ENCODE measurements at places on chromosomes 5 and 9. TPM values are rescaled to one million over a fixed set of nuclear protein-coding genes. Genes with fewer than 3 reads are reported as not detected.

Gene DMRTA1
- 0.77 TPM for total RNA-seq

Gene SARDH
- 0.63 TPM for total RNA-seq

Gene ZNF782
- 3.7 TPM for total RNA-seq

Gene PCDHGB2
- total RNA-seq: 8.8 TPM

Gene LRRC19
- total RNA-seq: not detected

Gene CATSPER3
- 0.49 TPM for total RNA-seq

DNA sequence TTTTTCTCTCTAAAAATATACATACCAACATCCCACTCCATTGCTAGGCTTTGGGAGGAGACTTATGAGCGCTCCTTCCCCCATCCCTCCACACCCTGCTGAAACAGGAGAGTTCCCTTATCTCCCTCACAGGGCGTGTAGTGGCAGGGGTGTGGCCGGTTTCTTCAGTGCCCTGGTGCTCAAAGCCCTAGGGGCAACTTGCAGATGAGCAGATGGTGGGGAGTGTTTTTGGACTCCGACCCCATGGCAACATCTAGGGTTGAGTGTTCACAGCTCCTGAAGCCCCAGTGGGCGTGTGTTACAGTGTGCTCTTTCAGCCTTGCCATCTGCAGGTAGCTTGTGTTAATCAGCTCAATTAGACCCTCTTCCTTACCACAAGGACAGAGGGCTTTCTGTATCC lies 409.5 kb downstream of the MAT2B start:
- no peaks in the 10 kb centered on the region for H3K27me3 ChIP-seq
- H3K36me3 ChIP-seq: no peaks in the 10 kb centered on the region
- H3K4me1 ChIP-seq: no peaks in the 10 kb centered on the region
- H3K27ac ChIP-seq: no peak overlapping the region
- H3K4me3 ChIP-seq: no peak overlapping the region

GRCh38 chr9:33466565-33467495 lies 6.9 kb downstream of the NOL6 start:
- H3K27me3 ChIP-seq: no peaks in the 10 kb centered on the region
- peaks cover 7% of the 10 kb centered on the region for H3K4me1 ChIP-seq
- H3K36me3 ChIP-seq: peaks cover 100% of the 10 kb centered on the region
- no peak overlapping the region for H3K4me3 ChIP-seq

DNA sequence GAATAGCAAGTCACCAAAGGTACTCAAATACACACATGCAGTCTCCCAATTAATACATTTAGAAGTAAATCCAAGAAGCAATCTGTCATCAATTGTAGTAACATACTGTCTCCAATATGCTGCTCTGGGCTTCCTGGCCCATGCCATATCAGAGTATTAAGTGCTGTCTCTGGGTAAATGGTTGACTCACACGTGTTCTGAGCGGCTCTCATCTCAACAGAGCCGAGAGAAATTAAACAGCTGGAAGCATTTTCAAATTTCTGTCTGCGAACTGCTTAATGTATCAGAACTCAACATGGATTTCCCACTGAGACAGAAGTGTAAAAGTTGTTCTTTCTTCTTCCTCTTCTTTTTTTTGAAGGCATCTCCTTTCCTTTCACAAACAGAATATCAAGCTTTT lies 247.3 kb upstream of the TAS2R1 start:
- H3K27me3 ChIP-seq: no peaks in the 10 kb centered on the region
- no peak for DNase-seq
- no peak overlapping the region for H3K27ac ChIP-seq

GRCh38 chr9:249025-249424 lies 34.4 kb downstream of the DOCK8 start:
- H3K4me3 ChIP-seq: no peak overlapping the region
- H3K27ac ChIP-seq: no peak overlapping the region
- H3K4me1 ChIP-seq: no peaks in the 10 kb centered on the region
- peaks cover 15% of the 10 kb centered on the region for H3K27me3 ChIP-seq
- no peaks in the 10 kb centered on the region for H3K36me3 ChIP-seq

DNA sequence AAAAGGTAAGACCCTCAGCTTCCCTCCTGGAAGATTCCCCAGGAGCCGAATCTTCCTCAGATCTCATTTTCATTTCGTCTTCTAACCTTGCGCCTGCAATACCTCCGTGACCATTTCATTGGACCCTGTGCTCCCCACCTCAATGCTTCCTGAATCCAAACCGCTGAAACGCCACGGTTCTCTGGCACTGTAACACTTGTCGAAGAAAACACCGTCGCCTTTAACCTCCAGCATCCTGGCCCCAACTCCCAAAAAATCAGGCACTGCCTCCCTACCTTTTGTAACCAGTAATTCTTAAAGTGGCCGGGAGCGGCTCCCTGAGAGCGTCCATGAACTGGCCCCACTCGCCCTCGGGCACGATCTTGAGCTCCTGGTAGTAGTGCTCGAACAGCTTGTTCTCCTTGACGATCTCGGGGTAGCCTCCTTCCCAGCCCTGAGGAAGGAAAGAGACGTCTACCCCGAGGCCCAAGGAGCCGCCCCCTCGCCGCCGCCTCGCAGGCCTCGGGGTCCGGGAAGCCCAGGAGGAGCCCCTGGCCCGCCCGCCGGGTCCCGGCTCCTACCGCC lies 438 bp downstream of the NSUN2 start:
- peak overlapping the region; percentile 89 for H3K4me3 ChIP-seq
- H3K36me3 ChIP-seq: peaks cover 37% of the 10 kb centered on the region
- H3K4me1 ChIP-seq: peaks cover 54% of the 10 kb centered on the region
- peak overlapping the region; percentile 99 for H3K27ac ChIP-seq
- DNase-seq: no peak

GRCh38 chr9:112884721-112885120 lies 6.0 kb downstream of the SLC46A2 start:
- no peak overlapping the region for H3K4me3 ChIP-seq
- no peak for DNase-seq
- H3K27ac ChIP-seq: no peak overlapping the region
- no peaks in the 10 kb centered on the region for H3K4me1 ChIP-seq
- peaks cover 13% of the 10 kb centered on the region for H3K36me3 ChIP-seq

DNA sequence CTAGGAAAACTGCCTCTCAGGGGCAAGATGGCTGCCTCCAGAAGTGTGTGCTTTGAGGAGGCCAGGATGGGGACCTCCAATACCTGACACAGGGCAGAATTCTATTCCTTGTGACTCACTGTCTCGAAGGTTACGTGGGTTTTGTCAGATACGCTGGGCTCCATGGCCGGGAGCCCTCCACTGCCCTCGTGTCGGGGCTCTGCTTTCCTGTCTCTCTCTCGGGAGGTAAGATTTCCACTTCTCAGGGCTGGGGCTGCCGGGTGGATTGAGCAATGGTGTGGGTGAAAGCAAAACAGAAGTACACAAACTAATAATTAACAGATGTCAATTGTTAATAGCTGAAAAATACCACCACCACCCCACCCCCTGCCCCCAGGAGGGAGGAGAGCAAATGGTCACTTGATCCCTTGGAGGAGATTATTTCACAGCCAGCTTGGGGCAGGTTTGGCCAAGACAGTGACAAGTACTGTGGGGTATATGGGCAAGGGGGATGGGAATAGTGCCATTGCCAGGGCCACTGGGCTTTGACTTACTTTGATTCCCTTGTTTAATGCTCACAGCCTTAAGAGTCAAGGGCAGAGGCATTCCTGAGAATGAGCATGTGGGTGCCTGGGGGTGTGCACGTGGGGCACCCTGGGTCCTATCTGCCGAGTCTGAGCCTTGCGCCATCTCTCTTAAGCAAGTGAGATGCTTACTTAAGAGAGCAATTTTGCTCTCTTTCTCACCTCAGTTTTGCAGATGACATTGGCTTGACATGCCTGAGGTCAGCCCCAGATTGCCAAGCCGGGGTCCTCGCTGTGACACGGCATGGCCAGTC lies 28.8 kb upstream of the DAB2IP start:
- H3K4me1 ChIP-seq: peaks cover 81% of the 10 kb centered on the region
- no peak overlapping the region for H3K4me3 ChIP-seq
- no peaks in the 10 kb centered on the region for H3K27me3 ChIP-seq
- H3K36me3 ChIP-seq: no peaks in the 10 kb centered on the region
- peak overlapping the region; percentile 46 for H3K27ac ChIP-seq

DNA sequence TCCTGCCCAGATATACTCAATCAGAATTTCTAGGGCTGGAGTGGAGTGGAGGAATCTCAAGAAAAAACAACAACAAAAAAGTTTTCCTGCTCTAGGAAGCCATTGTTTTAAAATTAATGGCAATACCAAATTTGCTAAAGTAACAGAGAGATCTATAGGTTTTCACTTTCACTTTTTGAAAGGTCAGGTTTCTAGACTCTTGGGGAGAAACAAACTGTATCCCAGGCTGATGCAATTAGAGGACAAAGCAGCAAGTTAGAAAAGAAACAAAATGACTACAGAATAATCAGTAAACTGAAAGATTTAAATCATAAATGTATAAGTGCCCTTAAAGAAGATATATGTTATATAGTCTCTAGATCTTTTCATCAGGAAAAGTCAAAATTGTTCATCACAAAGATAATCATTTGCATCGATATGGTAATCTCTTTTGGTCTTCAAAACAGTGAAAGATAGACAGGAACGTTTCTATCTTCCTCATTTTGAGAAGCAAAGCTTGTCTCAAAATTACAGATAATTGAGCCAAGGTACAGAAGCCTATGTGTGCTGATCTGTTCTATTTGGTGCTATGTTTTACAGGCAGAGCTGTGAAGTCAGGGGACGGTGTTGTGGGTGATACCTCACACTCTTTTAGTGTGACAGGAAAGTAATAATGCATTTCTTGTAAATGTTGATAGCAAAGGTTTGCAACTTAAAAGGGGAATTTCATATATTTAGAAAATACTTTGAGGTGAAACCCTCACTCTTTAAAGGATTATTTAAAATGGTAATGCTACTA lies 1746.6 kb upstream of the C9orf72 start:
- no peak for DNase-seq
- no peaks in the 10 kb centered on the region for H3K36me3 ChIP-seq
- no peaks in the 10 kb centered on the region for H3K4me1 ChIP-seq
- H3K4me3 ChIP-seq: no peak overlapping the region

GRCh38 chr9:129612815-129613519 lies 7.9 kb downstream of the C9orf50 start:
- no peaks in the 10 kb centered on the region for H3K27me3 ChIP-seq
- DNase-seq: no peak
- no peak overlapping the region for H3K4me3 ChIP-seq
- H3K27ac ChIP-seq: peak overlapping the region; percentile 16
- H3K36me3 ChIP-seq: no peaks in the 10 kb centered on the region
- H3K4me1 ChIP-seq: peaks cover 33% of the 10 kb centered on the region

DNA sequence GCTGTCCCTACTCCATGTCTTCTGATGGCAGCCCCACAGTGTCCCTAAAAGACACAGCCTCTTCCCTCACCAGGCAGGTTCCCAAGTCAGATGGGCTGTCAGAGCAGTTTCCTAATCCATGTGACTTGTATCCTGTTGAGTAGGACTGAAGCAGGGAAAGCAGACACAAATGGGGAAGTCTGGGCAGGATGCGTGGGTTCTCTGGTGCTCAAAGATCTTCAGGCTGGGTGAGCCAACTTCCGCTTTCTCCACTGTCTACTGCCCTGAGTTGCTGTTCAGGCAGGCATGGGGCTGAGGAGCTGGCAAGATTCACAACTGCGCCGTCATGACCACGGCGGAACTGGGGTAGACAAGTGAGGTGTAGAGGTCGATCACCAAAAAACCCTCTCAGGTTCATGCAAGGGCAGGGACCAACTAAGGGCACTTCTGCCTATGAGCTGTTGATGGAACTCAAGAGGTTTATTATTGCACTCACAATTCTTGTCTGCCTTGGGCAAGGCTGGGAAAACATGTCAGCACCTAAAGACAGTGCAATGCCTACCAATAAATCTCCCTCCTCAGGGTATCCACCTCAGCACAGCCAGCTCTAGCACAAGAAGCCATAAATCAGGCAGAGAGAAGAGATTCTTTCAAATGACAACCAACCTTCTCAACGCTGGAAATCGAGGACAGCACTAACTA lies 83.4 kb downstream of the RAPGEF1 start:
- H3K36me3 ChIP-seq: no peaks in the 10 kb centered on the region
- peak; percentile 67 for DNase-seq
- peaks cover 94% of the 10 kb centered on the region for H3K4me1 ChIP-seq
- H3K4me3 ChIP-seq: no peak overlapping the region

DNA sequence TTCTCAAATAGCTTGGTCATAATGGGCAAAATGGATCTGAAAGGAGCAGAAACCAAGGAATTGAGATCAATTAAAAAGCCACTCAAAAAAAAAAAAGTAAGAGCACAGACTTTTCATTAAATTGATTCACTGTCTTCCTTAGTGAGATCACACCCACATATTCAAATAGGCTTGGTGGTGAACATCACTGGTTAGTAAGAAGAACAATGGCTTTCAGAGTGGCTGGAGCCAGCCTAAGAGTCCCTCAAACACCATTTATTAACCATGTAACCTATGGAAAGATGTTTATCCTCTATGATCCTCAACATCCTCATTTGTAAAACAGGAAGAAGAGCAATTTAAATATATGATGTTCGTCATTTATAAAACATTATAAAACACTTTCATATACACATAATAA lies 12.4 kb downstream of the CCDC112 start:
- H3K4me3 ChIP-seq: no peak overlapping the region
- no peak overlapping the region for H3K27ac ChIP-seq
- DNase-seq: no peak
- H3K27me3 ChIP-seq: no peaks in the 10 kb centered on the region
- H3K4me1 ChIP-seq: no peaks in the 10 kb centered on the region

DNA sequence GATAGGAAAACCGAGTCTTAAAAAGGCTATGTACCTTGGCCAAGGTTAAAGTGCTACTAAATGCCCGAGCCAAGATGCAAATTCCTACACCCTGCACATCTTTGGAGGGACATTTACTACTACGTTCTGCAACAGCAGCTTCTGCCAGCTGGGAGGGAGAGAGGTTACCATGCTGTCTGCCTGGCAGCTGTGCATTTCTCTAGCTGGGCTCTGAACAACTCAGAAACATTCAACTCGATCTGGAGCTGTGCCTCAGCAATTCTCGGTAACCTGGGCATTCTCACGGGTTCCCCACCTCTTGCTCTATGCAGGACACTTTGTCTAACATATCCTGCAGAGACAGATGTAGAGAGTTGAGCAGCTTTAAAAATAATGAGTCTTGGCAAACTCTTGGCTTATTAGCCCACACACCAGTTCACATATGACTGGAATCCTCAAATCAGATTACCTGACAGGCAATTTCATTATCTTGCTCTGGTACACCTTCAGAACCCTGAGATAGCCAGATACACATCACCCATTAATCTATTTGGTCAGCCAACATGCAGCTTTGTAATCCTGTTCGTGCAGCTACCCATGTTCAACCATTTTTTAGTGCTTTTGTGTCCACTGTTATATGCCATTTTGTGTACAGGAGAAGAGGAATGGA lies 115.8 kb downstream of the EFNA5 start:
- no peaks in the 10 kb centered on the region for H3K36me3 ChIP-seq
- no peaks in the 10 kb centered on the region for H3K27me3 ChIP-seq
- peaks cover 52% of the 10 kb centered on the region for H3K4me1 ChIP-seq

DNA sequence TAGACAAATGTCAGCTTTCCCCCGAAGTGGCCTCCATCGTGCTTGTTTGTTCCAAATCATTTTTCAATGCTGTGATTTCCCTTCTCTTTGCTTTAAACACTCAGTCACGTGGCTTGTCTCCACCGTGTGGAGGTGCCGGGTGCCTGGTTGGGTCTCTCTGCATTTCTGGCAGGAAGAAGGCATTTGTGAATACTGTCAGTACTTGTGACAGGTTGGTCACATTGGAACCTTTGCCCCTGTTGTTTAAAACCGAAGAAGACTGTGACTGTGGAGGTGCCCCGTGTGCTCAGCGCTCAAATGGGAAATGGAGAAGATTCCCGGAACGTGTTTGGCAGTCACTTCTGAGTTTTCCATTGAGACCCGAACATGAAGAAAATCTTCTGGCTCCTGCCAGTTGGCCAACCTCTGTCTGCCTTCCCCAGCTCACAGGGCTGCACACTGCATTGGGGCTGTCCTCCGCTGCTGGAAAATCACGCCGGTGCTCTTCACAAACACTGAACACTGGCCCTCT lies 74.6 kb downstream of the LMNB1 start:
- no peak for DNase-seq
- H3K36me3 ChIP-seq: no peaks in the 10 kb centered on the region
- H3K27me3 ChIP-seq: no peaks in the 10 kb centered on the region
- peaks cover 55% of the 10 kb centered on the region for H3K4me1 ChIP-seq
- peak overlapping the region; percentile 17 for H3K4me3 ChIP-seq

Data from left ventricle myocardium inferior (tissue), 1 donor.